ENCODE measurements at places on chromosomes 7 and 10. TPM values are rescaled to one million over a fixed set of nuclear protein-coding genes. Genes with fewer than 3 reads are reported as not detected.
A peak's percentile ranks its signal among the peaks of the same experiment; 100 is the strongest.

The ENTPD1 gene
- 187 TPM for total RNA-seq

GRCh38 chr10:89963451-89964102, 262.2 kb downstream of the KIF20B start:
- peaks cover 11% of the 10 kb centered on the region for H3K4me1 ChIP-seq
- H3K36me3 ChIP-seq = no peaks in the 10 kb centered on the region
- H3K27ac ChIP-seq = no peak overlapping the region
- no peak for DNase-seq
- H3K27me3 ChIP-seq = no peaks in the 10 kb centered on the region
- no peak overlapping the region for H3K4me3 ChIP-seq

DNA sequence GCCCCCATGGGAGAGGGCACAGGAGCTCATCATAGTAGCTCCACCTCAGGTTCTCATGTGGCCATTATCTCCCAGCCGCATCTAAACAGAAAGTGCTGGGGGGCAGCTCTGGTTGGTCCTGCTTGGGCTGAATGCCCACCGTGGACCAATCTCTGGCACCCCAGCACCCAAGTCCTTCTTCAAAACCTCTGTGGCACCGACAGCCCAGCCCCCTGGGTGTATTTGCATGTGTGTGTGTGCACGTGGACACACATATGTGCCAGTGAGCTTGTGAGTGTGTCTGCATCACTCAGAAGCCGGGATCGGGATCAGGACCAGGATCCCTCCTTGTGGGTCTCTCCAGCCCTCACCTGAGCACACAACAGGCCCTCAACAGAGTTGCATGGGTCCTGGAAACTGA, 68.2 kb downstream of the ALOX5 start:
- no peak overlapping the region for H3K4me3 ChIP-seq
- no peak overlapping the region for H3K27ac ChIP-seq
- peaks cover 65% of the 10 kb centered on the region for H3K36me3 ChIP-seq
- no peaks in the 10 kb centered on the region for H3K27me3 ChIP-seq
- DNase-seq = no peak

GRCh38 chr7:126776498-126776897, 476.2 kb downstream of the GRM8 start:
- no peaks in the 10 kb centered on the region for H3K4me1 ChIP-seq
- H3K4me3 ChIP-seq = no peak overlapping the region
- DNase-seq = no peak
- no peaks in the 10 kb centered on the region for H3K27me3 ChIP-seq
- no peaks in the 10 kb centered on the region for H3K36me3 ChIP-seq
- no peak overlapping the region for H3K27ac ChIP-seq

- peaks cover 8% of the 10 kb centered on the region for H3K36me3 ChIP-seq
- peak overlapping the region; percentile 85 for H3K27ac ChIP-seq
- DNase-seq = no peak
- H3K4me1 ChIP-seq = peaks cover 47% of the 10 kb centered on the region
- H3K27me3 ChIP-seq = no peaks in the 10 kb centered on the region
Measured at GRCh38 chr10:129605266-129605985, 138.4 kb downstream of the MGMT start.

All from activated B cell treated with CpG ODN at 0.5 μM for 24 hours (primary cell).